ENCODE measurements at places on chromosomes 12 and 14.

DNA sequence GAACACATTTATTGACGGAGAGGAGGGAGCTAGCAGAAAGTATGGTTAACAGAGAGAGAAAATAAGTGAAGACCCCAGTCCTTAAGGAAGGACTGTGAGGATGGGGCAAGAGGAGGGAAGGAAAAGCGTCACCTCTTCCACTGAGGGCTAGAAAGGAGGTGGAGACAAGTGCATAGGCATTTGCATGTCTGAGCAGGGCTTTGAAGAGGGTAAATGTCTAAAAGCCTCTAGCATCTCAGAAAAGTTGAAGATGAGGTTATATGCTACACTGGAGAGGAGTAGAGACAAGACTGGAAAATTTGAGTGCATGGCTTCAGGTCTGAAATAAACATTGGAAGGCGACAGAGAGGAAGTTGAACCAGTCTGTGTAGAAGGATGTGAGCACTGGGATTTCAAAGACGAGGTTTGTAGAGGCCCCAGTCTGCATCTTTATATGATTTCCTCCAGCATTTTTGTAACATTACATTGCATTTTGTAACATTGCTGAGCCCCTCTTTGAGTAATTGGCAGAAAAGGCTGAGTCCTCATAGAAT is 98.5 kb upstream of the IFNG-AS1 start:
- no peak for DNase-seq

DNA sequence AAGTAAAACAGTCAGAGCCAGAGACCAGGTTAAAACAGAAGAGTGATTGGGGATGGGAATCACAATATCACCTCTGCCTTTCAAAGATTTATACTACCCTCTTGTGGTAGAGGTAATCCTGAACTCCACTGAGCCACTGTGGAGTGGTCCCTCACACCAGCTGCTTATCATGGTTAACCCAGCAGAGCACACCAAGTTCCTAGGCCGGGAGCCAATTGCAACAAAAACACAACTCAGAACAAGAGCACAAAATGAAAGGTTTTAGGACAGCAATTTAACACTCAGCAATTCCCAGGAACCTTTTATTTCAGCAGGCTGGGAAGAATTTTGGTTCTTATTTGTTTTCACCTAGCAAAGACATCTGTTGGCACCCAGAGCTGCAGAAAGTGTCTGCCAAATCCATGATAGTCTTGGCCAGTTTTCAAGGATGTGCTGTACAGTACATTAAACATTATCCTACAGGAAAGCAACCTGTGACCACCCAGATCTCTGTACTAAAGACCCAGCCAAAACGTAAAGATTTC is 220.5 kb upstream of the ATXN7L3B start:
- no peak for DNase-seq

DNA sequence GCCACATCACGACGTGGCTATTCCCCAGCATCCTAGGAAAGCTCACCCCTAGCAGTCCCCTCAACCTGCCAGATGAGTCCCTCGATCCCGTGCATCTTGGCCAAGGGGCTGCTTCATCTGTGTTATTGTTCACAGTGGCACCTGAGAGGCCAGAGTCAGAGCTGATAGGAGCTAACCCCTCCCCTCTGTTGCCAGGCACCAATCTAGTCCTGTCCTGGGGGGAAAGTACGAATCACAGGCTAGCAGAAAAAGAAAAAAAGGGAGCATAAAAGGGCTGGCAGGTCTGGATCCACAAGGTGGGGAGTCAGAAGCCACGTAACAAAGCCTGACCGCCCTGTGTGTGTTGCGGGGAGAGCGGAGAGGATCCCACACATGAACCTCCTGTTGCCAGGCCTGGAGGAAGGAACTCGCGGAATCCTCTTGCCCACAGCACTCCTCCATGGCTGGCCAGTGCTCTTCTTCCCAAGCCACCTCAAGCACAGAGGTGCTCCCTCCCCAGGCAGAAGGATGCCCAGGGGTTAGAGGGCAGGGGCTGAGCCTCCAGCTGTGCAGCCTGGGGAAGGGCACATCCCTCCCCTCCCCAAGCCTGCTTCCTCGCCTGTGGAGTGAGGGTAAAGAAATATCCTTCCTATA is 91.8 kb downstream of the ITPK1 start:
- no peak for DNase-seq

DNA sequence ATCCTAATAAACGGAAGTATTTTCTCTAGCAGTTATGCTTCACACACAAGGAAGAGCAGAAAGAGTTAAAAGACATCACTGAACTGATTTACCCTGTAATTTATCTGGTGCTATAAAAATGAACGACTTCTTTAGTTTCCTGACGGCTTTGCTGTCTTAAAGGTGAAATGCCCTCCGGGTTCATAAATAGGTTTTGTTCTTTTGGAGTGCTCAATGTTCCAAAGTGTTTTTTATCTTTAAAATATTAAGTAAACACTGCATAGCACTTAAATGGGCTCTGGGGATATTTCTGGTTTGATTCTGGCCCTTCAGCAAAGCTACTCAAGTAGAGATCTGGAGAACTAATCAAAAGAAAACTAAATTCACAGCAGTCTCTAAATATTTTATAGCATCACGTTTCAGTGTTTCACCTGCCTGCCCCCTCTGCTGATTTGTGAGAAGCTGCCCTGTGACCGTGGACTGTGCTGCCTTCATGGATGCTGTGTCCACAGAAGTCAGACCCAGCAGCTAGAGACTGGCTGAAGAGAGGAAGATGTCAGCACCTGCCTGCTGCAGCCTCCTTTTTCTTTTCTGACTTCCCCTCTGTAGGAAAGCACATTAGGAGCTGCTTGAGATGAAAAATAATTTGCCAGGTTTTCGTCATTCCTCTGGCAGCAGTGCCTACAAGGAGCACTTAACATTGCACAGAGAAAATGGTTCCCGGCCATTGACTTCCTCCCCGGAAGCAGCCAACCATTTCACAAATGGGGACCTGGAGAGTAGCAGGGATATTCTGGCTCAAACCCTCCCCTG is 205.1 kb upstream of the FSCB start:
- DNase-seq, result no peak

- no peak for DNase-seq
Observed at GRCh38 chr12:129966146-129966995, 62.5 kb upstream of the TMEM132D start.

GRCh38 chr12:31214626-31215517 is 111.1 kb downstream of the SINHCAF start:
- no peak for DNase-seq

DNA sequence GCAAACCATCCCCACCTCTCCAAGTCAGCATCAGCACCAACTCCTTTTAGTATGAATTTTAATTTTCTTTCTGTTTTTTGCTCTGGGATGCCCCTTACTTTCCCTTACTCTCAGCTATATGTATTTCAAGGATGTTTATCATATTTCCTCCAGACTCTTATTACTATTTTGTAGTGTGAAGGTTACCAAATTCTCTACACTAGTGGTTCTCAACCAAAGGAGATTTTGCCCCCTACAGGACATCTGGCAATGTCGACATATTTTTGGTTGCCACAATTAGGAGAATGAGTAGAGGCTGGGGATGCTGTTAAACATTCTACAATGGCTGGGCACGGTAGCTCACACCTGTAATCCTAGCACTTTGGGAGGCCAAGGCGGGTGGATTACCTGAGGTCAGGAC is 29.1 kb upstream of the SOS2 start:
- DNase-seq, result peak; percentile 49

GRCh38 chr14:96069421-96069820 is 30.3 kb downstream of the C14orf132 start:
- no peak for DNase-seq
